ENCODE measurements at places on chromosomes 16 and 17.

- DNase-seq: no peak
Observed at GRCh38 chr17:31598921-31599571, 207.6 kb downstream of the RAB11FIP4 start.

- no peak for DNase-seq
Observed at GRCh38 chr17:51472670-51473205, 212.4 kb downstream of the UTP18 start.

DNA sequence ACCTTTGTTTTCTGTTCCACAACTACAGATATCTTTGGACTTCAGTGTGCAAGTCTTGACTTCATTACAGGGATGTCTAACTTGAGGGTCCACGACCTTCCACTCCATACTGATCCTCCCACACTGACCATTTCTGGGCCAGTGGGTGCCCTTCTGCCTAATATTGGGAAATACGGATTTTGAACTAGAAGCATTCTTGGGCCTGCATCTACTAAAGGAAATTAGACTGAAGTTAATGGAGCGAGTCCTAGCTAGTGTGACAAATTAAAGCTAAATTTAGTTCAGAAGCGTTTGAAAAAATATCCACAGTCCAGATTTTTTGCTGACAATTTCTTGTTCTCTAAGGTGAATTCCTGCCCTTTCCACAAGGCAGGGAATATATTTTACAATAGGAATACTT is 9.9 kb upstream of the TMIGD1 start:
- DNase-seq: no peak

DNA sequence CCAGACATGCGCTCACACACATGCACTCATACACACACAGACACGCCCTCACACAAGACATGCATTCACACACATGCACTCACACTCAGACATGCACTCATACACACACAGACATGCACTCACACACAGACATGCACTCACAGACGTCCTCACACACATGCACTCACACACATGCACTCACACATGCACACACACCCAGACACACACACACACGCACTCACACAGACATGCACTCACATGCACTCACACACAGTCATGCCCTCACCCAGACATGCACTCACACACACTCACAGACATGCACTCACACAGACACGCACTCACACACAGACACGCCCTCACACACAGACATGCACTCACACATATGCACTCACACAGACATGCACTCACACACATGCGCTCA is 2.1 kb upstream of the ZNF469 start:
- no peak for DNase-seq

DNA sequence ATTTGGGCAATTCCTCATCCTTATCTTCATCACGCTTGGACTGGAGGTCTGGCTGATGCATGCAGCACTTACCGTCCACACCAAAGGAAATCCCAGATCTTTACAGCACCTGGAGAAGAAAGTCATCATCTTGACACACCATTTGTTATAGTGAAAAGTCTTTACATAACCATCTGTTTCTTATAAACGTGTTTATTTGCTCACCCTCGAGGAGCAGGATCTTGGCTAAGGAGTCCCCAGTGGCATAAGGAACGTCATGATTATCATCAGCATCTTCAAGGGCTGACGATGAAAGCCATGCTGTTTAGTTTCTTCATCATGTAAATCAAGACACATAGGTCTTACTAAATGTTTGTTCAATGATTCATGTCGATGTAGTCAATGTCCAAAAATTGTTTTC is 248.8 kb upstream of the ELAC2 start:
- DNase-seq: no peak

GRCh38 chr17:39487946-39488345 is 26.7 kb downstream of the CDK12 start:
- DNase-seq: no peak

- no peak for DNase-seq
Observed at GRCh38 chr17:31320791-31321190, 631 bp downstream of the EVI2A start.

DNA sequence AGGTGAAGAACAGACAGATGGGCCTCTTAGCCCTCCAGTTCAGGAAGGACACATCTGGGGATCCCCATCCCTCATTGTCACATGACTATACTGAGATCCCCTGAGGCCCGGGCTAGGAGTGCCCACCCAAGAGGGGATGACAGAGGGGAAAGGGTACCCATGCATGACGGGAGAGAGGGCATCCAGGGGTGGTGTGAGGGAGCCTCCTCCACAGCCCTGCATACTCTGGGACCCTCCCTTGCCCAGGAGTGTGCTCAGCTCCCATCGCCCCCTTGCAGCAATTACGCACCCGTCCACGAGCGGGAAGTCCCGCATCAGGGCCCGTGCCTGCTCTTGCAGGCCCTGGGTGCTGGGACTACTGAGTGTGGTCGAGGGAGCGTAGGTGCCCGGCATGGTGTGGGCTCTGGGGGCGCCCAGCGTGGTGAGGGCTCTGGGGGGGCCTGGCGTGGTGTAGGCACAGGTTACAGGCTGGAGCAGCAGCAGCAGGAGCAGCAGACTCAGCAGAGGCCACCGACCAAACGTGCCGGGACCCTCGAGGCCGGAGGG is 6.5 kb downstream of the DPEP2 start:
- DNase-seq: no peak

GRCh38 chr17:4641297-4642195 is at the start of gene ALOX15:
TSS of gene ALOX15 (minus strand) at chr17:4641678. CDS start at chr17:4641651, 27 bp downstream.
- no peak for DNase-seq

DNA sequence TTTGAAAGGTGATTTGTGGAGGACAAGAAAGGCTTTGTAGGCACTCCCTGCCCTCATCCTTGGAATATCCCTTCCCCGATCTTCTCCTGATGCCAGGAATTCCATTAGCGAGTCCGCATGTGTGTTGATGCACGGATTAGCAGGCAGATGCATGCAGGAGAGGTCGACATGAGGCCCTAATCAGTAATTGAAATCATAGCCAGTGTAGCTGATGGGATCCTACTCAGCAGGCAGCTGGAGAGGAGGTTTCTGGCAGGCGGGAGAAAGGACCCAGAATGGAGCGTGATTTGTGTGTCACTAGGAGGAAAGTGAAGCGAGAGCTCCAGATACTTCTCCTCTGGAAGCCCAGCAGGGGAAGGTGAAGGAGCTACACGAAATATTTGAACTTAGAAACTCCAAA is 196.3 kb upstream of the CDH11 start:
- DNase-seq: no peak

- DNase-seq: no peak
Observed at GRCh38 chr17:40561294-40561870, 3.9 kb downstream of the CCR7 start.

GRCh38 chr17:57271821-57272220 is 15.5 kb downstream of the MSI2 start:
- DNase-seq: peak; percentile 50

- DNase-seq: no peak
Observed at GRCh38 chr17:32117399-32117798, 24.9 kb upstream of the RHOT1 start.

- DNase-seq: no peak
Observed at GRCh38 chr17:77526728-77527350, 386.1 kb downstream of the SEC14L1 start.

- no peak for DNase-seq
Observed at GRCh38 chr17:51029142-51029541, 91.5 kb downstream of the SPAG9 start.

GRCh38 chr16:4081047-4081446 is 35.2 kb downstream of the ADCY9 start:
- DNase-seq: no peak

GRCh38 chr17:66172691-66173223 is 19.2 kb downstream of the CEP112 start:
- no peak for DNase-seq

Measured in dorsolateral prefrontal cortex (tissue), 122 donors.